Kidney (tissue), 22 donors: ENCODE measurements at places on chromosomes 7 and 10.
A peak's percentile ranks its signal among the peaks of the same experiment; 100 is the strongest.

DNA sequence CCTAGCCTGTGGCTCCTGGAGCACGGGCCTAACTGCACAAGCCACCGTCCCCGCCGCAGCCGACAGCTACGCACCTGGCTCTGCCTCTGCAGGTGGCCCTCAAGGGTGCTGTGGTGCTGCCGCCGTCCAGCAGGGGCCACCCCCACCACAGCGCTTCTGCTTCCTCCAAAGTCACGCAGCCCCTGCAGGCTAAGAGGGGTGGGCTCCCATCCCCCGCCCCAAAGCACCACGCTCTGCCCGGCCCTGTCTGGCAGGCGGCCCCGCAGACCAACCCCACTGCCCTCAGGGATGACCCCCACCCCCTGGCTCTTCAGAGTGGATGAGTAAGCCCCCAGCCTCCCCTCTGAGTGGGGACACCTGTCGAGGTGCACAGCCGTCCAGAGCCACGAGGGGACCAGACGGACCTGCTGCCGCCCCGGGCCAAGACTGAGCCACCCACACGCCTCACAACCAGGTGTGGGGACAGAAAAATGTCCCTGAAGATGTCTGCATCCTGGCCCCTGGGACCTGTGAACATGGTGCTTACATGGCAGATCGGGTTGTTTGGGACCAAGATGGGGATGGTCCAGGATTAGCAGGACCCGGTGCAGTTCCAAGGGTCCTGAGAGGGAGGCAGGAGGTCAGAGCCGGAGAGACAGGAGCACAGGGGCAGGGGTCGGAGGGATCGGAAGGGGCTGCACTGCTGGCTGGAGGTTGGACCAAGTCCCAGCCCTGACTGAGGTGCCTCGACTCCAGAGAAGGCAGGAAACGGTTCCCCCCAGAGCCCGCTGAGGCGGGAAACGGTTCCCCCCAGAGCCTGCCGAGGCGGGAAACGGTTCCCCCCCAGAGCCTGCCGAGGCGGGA is 9.0 kb upstream of the ADAP1 start:
- peak; percentile 82 for DNase-seq

DNA sequence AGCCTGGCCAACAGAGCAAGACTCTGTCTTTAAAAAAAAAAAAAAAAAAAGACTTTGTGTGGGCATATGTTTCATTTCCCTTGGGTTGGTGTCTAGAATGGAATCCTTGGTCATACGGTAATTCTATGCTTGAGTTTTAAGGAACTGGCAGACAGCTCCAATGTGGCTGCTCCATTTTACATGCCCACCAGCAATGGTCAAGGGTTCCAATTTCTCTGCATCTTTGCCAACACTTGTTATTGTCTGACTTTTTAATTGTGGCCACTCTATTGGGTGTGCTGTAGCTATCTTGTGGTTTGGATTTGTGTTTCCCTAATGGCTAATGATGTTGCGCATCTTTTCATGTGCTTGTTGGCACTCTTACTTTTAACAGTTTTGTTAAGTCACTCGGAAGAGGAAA is 57.6 kb downstream of the BRI3 start:
- DNase-seq = no peak

GRCh38 chr7:33904681-33905388 is 504 bp upstream of the BMPER start:
- DNase-seq = peak; percentile 82

- no peak for DNase-seq
Measured at GRCh38 chr10:74432841-74433594, 282.0 kb downstream of the ADK start.

- DNase-seq = no peak
Measured at GRCh38 chr7:20785157-20786048, 1.3 kb downstream of the SP8 start.

- DNase-seq = no peak
Measured at GRCh38 chr7:99296471-99296870, 23.8 kb downstream of the MYH16 start.

DNA sequence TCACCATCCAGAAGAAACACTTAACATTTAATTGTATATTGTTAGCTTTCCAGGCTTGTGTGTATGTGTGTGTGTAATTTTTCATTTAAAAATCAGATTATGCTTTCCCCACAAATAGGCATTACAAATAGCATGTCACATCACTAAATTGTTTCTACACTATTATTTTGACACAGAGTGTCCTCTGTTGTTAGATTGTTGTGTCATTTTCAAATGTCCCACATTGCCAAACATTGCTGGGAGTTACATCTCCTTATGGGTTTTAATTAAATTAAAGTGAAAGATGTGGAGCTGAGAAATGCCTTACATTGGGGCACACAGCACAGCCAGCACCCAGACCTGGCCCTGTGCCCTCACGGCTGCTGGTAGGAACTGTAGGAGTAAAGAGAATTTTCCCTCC is 295.6 kb downstream of the ZEB1 start:
- DNase-seq = no peak

DNA sequence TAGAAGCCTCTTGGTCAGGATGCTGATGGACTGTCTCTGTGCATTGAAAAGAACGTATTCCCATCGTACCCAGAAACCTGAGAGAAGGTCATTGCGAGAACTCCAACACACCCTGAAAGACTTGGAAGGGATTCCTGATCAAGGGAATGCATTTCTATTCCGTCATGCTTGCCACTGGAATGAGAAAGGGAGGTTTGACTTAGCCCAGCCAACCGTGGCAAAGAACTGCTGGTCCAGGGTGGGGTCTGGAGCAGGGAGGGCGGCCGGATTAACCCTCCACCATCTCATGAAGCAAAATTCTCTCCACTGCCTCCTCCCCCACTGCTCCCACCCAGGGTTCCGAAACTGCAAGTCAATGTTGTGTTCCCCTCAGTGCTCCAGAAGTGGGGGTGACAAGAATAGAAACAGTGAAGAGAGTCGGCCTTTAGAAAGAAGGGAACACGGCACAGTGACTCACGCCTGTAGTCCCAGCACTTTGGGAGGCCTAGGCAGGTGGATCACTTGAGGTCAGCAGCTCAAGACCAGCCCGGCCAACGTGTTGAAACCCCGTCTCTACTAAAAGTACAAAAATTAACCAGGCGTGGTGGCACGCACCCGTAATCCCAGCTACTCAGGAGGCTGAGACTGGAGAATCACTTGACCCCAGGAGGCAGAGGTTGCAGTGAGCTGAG is 137.5 kb upstream of the MGMT start:
- peak; percentile 85 for DNase-seq

GRCh38 chr7:50697748-50698147 is 84.9 kb downstream of the GRB10 start:
- no peak for DNase-seq

- peak; percentile 77 for DNase-seq
Measured at GRCh38 chr7:157397731-157398691, 61.2 kb downstream of the DNAJB6 start.

DNA sequence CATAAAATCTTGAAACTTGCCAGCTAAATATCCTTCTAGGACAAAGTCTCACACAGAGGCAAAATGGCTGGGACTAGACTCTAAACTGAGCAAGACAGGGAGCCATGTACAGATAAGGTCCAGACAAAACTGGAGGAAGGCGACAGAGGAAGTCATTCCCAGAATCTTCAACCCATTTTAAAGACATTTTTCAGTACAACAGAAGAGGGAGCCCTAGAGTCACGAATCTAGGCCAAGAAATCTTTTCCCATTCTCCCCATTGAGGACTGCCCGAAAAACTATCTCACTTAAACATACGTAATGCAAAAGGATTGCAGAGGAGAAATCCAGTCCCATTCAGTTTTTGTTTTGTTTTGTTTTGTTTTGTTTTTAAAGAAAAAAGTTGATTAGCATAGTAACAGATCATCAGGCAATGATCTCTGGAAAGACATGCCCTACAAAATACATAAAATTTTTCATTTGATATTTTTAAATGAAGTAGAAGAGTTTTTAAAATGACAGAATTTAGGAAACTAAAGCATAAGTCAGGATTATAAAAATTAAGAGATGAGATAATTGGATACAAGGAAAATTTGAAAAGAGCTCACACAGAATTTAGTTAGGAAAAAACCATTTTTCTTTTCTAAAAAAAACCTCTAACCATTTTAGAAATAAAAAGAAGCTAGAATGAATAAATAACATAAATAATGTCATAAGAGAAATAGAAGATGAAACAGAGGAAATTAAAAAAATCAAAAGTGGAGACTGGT is 16.9 kb upstream of the PRF1 start:
- DNase-seq = no peak

- no peak for DNase-seq
Measured at GRCh38 chr10:124522933-124523871, 61.6 kb downstream of the LHPP start.

DNA sequence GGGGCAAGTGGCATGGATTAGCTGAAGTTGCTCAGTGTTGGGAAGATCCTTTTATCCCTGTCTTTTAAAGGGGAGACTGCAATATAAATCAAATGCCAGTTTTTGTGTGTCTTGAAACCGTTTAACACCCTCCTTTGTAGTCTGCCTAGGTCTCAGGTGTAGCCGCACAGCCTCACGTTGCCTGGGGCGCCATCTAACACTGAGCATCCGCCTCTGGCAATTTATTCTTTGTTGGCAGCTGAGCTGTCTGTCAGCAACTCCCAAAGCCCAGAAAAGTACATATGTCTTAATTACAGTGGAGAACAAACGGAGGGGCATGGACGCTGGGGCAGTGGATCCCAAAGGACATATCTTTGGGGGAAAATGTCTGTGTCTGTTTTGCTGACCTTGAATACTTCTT is 254.7 kb downstream of the STK31 start:
- DNase-seq = no peak

DNA sequence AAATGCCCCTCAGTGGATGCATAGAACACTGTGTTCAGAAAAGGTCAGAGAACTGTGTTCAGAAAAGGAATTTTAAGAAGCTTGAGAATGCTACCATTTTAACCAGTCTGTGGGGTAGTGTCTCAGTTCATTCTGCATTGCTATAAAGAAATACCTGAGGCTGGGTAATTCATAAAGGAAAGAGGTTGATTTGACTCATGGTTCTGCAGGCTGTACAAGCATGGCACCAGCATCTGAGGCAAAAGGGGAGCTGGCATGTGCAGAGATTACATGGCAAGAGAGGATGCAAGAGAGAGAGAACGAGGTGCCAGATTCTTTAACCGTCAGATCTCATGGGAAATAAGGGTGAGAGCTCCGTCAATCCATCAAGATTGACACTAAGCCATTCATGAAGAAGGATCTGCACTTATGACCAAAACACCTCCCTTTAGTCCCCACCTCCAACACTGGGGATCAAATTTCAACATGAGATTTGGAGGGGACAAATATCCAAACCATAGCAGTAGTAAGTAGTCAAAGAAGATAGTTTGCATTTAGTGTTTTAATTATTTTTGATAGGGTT is 119.8 kb downstream of the FAM107B start:
- no peak for DNase-seq

GRCh38 chr10:110036640-110037039 is 28.9 kb downstream of the ADD3 start:
- DNase-seq = no peak
